ENCODE measurements at places on chromosomes 2 and 18.

DNA sequence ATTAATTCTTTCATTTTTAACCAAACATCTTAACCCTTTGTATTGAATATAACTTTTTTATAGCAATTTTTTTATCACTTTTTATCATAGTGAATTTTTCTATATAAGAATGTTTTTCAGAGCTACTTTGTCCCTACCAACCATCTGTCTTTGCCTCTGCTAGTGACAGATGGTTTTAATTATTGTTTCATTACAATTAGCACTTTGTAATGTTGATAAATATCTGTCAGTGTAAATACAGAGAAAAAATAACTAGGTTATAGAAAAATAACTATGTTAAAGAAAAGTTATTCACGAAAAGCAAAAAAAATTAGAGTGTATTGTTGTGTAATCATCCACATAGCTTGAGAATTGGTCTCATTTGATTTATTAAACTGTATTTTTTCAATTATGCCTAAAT lies 91.0 kb upstream of the CDH19 start:
- DNase-seq: no peak

- DNase-seq: no peak
These were observed 67.3 kb upstream of the SPATS2L start for GRCh38 chr2:200239216-200239615.

- no peak for DNase-seq
These were observed 627 bp upstream of the CRACDL start for GRCh38 chr2:98936353-98937351.

DNA sequence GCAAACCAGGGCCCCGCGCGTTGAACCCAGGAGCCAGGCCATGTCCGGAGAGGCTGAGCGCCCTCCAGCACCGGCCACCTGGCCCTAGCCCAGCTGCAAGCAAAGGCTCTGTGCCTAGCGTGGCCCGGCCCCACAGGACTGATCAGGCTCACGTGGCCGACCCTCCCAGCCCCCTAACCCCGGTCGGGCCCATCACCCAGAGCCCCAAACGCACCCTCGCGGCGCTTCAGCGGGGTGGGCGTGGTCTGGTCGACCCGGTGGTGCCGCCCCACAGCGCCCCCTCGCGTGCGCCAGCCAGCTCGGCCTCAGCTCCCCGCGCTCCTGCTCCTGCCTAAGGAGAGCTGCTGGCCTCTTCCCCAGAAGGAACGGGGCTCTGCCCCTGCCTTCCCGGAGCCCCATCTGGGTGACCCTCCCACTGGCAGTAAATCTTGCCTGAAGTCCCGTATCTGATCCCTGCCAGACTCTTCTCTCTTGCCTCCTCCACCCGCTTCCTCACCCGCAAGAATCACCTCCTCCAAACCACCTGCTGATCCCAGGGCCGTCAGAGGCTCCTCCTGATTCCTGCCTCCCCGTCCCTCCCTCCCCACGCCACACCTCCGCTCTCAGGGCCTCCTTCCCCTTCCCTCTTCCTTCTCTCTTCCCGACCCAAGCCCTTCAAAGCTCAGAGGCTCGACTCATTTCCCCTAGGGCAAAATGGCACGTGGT lies 12.3 kb upstream of the TEX51 start:
- no peak for DNase-seq

- no peak for DNase-seq
These were observed 45.1 kb upstream of the SERTAD2 start for GRCh38 chr2:64698668-64699444.

DNA sequence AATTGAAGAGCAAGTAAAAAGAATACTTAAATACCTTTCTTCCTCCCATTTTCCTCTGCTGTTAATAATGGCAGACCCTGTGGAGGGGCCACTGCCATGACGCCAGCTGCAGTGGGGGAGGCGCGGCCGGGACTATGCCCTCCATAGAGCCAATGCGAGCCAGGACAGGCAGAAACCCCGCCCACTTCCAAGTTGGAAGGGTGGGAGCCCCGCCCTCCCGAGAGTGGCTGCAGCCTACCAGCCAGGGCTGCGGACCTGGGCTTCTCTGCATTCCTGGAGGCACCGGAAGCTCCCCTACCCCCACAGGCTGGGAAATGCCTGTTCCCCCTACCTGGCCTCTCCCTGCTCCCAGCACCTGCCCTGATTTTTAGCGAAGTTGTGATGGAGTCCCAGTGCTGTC lies 439.4 kb upstream of the CDH19 start:
- DNase-seq: no peak

GRCh38 chr2:110644357-110644756 lies 33.5 kb downstream of the BUB1 start:
- no peak for DNase-seq

GRCh38 chr2:238484522-238485452 lies 58.1 kb downstream of the ASB1 start:
- no peak for DNase-seq

- no peak for DNase-seq
These were observed 13.4 kb upstream of the MAT2A start for GRCh38 chr2:85525567-85525966.

DNA sequence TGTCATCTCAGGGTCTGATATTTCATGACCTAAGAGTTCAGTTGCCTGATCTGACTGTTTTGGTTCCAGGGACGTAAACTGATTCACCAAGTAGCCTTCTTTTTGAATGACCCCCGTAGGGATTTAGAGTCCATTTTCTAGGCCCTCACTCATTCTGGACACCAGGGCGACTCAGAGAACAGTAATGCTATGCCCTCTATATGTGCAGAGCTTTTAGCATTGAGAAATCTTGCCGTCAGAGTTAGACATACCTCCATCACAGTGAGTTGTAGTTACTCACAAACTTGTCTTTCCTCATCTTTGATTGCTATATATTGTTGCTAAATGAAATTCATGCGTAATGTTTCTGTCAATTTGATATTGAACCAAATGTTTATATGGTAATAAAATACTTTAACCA lies 92.3 kb downstream of the OSBPL6 start:
- no peak for DNase-seq

DNA sequence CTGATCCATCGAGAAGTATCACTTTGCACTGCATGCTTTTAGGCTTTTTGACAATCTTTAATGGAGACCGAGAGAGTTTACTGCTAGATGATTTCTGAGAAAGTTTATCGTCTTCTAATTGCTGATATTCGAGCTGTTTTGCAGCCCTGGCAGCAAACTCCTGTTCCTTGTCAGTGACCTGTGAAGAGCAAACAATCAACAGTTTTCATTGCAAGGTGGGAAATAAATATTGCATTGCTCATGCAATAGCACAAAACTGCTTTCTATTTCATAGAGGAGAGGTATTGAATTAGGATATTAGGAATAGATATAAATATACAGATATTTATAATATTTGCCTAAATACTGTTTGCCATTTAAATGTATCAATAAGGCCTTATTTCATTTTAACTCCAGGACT lies 65.5 kb downstream of the EPB41L3 start:
- no peak for DNase-seq

GRCh38 chr18:47260120-47260923 lies 8.9 kb upstream of the SKOR2 start:
- DNase-seq: no peak

DNA sequence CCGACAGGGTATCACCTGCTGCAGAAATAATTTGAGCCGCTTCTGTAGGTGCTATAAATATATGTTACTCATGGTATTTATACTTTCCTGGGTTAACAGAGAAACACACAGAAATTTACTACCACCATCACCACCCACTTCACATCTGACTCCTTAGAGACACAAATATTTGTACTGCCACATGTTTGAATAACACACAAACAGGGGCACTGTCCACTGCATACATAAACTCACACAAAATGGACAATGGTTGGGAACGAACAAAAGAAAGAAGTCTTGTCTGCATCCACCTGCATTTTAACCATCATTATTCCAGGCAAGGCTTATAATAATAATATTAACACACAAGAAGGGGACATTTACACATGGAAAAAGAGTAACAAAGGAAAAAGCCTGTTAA lies 24.0 kb downstream of the IMMT start:
- no peak for DNase-seq

DNA sequence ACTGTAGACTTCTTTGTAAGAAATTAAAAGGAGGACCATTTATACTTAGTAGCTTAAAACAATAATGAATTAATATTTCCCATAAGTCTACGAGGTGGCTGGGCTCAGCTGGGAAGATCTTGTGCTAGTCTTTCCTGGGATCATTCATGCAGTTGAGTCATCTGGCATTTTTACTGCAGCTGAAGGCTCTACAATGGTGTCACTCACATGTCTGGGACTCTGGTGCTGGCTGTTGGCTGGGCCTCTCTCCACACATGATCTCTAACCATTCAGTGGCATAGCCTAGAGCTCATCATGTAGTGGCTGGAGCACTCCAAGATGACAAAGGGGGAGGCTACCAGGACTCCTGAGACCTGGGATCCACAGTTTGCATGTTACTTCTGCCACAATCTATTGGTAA lies 35.5 kb downstream of the CLASP1 start:
- no peak for DNase-seq

DNA sequence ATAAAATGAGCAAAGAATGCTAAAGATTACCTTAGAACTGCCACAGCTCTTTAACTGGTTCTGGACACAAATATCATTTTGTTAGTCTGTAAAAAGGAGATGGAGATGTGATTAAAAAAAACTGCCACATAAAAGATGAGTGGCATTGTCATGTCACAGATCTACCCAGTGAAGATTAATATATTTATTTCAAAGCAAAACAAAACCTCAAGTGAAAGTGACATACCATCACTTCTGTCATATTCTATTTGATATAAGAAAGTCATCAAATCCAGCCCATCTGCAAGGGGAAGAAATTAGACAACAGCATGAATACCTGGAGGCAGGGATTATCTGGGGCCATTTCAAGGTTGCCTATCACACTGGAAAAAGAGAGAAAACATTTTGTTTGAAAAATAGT lies 417.6 kb upstream of the LRRTM4 start:
- no peak for DNase-seq

DNA sequence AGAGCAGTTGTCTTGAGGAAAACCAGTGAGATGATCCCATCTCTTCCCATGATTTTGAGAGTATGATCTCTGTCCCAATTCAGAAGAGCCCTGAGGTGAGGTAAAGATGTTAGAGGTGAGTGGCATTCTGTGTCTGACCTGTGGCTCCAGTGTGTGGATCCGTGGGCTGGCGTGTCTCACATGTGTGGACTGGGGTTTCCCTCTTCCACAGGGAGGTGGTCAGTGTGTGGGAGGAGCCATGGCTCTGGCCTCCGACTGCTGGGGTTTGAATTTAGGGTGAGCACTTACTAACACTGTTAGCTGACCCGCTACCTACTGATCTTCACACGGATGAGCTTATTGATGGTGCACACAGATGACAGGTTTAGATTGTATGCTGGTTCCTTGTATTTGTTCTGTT lies 31.2 kb downstream of the ASAP2 start:
- no peak for DNase-seq

- DNase-seq: no peak
These were observed 716.7 kb downstream of the DCDC2C start for GRCh38 chr2:4420032-4420431.

Measured in thoracic aorta (tissue), 2 donors.